ENCODE measurements at places on chromosomes 11 and 22. TPM values are rescaled to one million over a fixed set of nuclear protein-coding genes. Genes with fewer than 3 reads are reported as not detected.

Gene VSIG10L2
- not detected for total RNA-seq

Gene MMP8
- not detected for total RNA-seq

Gene LIN7C
- total RNA-seq: 69.4 TPM

Gene SCGB1D2
- total RNA-seq: not detected

Gene NPAS4
- not detected for total RNA-seq

Gene CFAP300
- total RNA-seq: 0.14 TPM

Gene OR56A1
- total RNA-seq: not detected

Gene PAMR1
- 0.65 TPM for total RNA-seq

Gene CHKA
- total RNA-seq: 19.2 TPM

Gene SLC22A6
- not detected for total RNA-seq

Gene OR2D2
- total RNA-seq: 0.66 TPM

Gene KRTAP5-9
- not detected for total RNA-seq

Gene SYCE3
- not detected for total RNA-seq

Gene SCARF2
- total RNA-seq: 20.9 TPM

Gene PNPLA3
- 6.4 TPM for total RNA-seq

Gene ST14
- total RNA-seq: not detected

Gene FOLR1
- total RNA-seq: not detected

Gene FGF3
- not detected for total RNA-seq

Gene PDGFB
- total RNA-seq: 69.5 TPM

Gene SPI1
- not detected for total RNA-seq

Gene WBP2NL
- total RNA-seq: 0.22 TPM

Gene MMP3
- 0.13 TPM for total RNA-seq

Gene RIC3
- total RNA-seq: 0.27 TPM

Gene KRTAP5-8
- not detected for total RNA-seq

Gene ZNF280A
- under 0.01 TPM for total RNA-seq

Gene ASCL2
- total RNA-seq: not detected

Gene NCAM1
- 0.40 TPM for total RNA-seq

Gene TMEM134
- total RNA-seq: 19.4 TPM

Gene OTOG
- not detected for total RNA-seq

Gene SPTBN2
- total RNA-seq: 40.0 TPM

Gene PKNOX2
- 0.13 TPM for total RNA-seq

Gene NUP98
- total RNA-seq: 159 TPM

Gene TIMP3
- total RNA-seq: 0.40 TPM

Gene SAA1
- total RNA-seq: not detected

Gene CARD18
- total RNA-seq: not detected

Gene RGL4
- total RNA-seq: not detected

Gene OR2AG1
- total RNA-seq: not detected

Data from thoracic aorta endothelial cell (primary cell).